AG04450 (cell line): ENCODE measurements at places on chromosomes 11 and 22.

- no peak for DNase-seq
Measured at GRCh38 chr22:38346506-38346905, 29.3 kb upstream of the CSNK1E start.

DNA sequence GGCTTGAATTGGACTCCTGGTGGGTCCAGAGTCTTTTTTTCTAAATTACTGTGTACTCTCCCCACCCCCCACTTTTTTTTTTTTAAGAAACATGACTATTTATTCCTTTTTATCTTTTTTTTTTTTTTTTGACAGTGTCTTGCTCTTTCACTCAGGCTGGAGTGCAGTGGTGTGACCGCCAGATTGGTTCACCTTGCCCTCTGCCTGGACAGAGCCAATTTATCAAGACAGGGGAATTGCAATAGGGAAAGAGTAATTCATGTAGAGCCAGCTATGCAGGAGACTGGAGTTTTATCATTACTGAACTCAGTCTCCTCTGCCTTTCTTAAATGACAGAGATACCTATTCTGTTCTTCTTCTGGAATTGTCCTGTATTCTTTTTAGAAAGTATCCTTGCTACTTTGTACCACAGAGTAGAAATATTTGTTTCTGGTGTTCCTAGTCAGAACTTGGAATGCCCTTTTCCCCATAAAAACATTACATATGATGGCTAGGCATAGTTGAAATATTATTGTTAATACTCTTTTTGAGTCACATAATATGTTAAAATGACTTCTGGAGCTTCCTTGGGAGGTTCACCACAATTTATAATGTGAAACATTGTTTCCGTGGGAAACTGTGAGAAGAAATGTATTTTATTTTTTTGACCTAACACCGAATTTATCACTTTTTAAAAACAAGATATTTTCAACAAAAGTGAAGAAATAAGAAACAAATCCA lies 95.6 kb downstream of the UVRAG start:
- DNase-seq: no peak

GRCh38 chr11:126431401-126432064 lies 76.0 kb downstream of the ST3GAL4 start:
- no peak for DNase-seq

DNA sequence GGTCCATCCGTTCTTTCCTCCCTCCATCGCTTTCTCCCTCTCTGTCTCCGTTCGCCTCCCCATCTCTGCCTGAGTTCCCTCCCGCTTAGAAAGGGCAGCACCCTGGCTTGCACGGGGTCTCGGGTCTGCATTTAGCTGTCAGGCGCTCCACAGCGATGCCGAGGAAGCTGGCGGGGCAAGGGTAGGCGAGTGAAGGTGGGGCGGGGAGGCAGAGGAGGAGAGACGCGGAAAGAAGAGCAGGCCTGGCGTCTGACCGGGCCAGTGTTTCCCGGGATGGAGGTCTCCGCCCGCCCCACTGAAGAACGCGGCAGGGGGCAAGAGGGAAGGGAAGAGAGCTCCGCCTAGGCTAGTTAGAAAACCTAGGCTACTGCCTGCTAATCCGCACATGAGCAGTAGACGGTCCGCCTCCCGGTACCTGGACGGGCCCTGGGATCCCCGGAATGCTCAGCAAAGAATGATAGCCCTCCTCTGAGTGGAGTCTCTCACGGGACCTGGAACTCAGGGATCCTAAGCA lies 3922.5 kb upstream of the OR11H1 start:
- DNase-seq: no peak
